ENCODE measurements at places on chromosomes 12 and 14.

DNA sequence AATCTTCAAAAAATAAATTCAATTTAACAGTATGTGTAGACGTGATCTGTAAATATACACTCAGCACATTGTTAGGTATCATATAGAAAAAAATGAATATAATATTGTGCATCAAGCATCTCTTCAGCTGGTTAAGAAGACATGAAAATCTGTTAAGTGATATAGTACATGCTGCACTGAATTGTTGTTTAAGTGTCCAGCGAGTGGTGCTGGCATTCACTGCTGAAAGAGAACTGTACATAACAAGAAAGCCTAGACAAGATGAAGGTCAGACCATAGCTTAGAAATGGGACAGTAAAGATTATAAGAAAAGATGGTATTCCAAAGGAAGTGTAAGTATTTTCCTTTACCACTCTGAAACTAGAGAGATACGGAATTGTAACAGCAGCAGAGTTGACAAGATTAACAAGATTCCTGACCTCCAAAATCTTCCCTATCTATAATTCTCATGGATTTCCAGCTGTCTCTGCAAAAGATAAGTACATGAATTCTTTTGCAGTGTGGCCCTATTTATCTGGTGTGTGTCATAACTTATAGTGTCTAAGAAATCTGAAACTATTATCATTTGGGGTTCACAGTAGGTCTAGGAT, 198.6 kb downstream of the FLRT2 start:
- DNase-seq = no peak

DNA sequence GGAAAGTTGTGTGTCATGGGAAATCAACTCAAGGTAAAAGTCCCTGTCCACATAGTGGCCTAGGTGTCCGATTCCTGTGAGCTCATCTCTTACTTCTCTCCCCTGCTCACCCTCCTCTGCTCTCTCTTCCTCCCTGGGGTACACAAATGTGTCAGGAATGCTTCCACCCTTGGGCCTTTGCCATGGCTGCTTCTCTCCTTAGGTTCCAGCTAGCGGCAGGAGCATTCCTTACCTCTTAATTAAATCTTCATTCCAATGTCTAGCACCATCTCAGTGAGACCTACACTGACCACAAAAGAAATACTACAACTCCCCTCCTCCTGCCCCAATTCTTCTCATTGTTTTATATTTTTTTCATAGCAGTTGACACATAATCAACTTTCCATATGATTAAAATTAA, 298.6 kb downstream of the PDZRN4 start:
- DNase-seq = no peak

GRCh38 chr14:80446356-80446755, 235.1 kb upstream of the DIO2 start:
- no peak for DNase-seq

- DNase-seq = no peak
Measured at GRCh38 chr12:130204541-130204953, 42.3 kb downstream of the FZD10 start.
